ENCODE measurements at places on chromosomes 12 and 14.

DNA sequence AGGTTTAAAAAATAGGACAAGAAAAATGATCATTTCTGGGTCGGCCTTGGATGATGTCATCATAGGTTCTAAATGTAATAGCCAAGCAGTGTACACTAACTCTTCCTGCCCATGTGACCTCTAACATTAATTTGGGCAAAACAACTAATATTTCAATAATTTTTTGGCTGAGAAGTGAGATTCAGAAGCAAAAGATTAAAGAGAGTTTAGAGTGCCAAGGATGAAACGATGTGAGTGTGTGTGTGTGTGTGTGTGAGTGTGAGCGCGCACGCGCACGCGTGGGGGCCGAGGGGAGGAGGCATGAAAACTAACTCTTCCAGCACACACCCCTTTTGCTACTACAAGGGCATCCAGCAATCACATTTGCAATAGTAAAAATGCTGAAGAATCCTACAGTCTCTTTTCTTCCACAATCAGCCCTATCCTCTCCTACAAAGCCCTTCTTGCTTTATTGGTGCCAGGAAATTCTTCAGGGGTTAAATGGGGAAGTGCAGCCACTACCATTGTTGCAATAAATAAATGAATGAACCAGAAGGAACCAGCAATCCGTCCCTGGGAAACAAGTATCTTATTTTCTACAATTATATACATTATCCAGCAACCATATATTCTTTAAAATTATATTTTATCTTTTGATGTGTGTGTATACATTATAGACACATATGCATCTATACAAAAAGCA, 52.9 kb downstream of the PEBP1 start:
- DNase-seq = no peak

- peak; percentile 53 for DNase-seq
These were observed 12.4 kb downstream of the MSI1 start for GRCh38 chr12:120356567-120357030.

DNA sequence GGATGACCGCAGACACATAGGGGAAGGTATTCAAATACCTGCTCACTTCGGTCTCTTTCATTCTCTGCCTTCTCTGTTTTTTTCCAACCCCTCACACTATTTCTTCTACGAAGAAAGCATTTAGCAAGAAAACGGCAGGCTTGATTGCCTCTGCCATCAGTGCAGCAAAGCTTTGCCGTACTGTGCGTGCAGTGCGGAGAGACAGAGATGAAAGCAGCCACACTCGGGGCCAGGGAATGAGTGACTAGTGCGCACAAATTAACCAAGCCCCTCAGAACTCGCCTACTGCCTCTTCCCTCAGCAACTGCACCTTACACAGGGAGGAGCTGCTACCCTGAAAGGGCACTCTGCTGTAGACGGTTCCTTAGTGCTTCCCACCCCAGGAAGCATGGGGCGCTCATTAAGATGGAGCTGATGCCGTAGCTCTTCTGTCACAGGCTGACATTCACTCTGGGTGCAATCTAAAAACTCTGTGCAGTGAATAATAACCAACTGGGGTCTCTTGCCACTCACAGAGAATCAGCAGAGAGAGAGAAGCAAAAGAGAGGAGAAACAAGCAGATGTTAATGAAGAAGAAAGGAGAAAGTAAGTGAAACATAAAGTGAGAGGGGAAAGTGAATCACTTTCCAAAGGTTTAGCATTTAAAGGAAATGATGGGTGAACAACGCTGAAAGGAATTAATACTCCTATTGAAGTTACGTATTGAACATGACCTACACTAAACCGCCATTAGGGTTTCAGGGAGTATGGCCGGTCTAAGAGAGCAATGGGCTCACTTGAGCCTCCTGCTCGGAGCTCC, 69.4 kb downstream of the GRIN2B start:
- DNase-seq = no peak

- no peak for DNase-seq
These were observed 765.6 kb upstream of the FOXG1 start for GRCh38 chr14:28001002-28001401.

- no peak for DNase-seq
These were observed 34.7 kb downstream of the SSH1 start for GRCh38 chr12:108822497-108823205.

DNA sequence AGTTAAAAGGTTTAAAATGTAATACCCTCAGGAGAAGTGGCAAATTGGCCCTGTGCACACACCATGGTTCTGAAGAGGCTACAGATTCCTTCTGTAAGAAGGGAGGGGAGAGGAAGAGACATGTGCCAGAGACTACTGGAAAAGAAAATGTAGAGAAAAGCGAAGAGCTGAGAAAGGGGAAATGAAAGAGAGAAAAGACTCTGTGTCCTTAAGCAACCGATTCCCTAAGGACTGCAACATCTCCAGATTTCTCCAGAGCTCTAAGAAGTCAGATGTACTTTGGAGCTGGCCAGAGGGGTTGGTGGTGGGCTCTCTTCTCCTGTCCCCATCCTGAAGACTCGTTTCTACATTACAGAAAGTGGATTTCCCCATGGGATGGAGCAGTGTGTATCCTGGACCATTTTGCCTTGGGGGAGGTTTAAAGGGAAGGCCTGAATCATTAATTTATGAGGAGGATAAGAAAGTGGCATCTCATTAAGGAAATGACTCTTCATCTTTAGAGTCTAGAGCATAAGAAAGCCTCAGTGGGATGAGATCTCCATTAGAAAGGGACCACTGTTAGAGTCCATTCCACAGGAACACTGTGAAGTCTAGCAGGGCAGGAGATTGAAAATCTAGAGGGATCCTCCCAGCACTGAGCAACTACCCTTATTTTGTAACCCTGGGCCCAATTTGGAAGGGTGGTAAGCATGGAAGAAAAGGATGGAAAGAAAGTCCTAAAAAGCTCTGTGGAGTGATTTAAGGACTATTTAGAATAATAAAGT, 45.5 kb upstream of the FUT8 start:
- DNase-seq = no peak

GRCh38 chr12:63238892-63239291, 87.9 kb upstream of the AVPR1A start:
- no peak for DNase-seq

DNA sequence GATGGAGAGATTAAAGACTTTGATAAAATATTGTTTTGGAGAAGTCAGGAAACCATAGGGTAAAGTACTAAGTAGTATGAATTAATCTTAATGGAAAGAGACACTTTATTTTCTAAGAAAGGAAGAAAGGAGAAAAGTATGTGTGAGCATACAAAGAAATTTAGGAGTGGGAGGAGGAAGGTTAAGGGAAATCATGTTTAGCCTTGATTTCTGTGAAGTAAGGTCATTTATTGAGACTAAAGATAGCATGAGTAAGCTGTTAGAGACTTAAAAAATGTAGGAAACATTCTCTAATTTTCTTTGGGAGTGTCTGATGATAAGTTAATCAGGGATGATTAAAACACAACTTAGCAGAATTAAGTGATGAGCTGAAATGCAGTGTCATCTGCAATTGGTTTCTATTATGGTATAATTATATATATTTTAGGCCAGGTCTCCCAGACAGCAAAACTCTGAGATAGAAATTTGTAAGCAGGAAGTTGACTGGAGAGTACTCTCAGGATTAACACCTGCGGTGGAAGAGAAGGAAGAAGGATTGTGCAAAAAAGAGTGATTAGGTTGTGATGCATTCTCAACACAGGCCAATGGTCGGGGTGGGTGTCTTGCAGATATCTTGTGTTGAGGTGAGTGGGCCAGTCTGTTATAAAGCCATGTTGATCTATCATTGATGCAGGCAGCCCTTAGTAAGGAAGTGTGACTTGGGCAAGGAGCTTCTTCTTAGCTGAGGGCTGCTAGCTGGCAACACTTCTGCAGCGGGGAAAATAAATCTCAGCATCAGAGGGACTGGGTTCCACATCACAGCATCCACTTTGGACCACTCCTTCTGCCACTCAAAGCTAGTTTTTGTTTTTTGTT, 256.2 kb downstream of the AEBP2 start:
- no peak for DNase-seq

GRCh38 chr14:104262515-104263514, 124.4 kb downstream of the KIF26A start:
- no peak for DNase-seq

DNA sequence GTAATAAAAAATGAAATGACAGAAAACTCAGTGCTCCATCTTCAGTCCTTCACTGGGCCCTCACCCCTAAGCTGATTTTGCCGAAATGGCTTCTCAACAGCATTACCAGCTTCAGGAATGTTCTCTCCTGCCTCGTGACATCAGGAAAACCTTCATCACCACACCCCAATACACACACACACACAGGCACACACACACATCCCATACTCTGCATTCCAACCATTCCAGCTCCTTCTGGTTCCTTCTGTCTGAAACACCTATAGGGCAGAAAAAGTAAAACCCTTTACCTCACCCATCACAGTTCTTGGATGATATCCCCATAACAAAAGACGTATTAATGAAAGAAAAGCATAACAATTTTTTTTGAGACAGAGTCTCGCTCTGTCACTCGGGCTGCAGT, 75.9 kb downstream of the CCDC60 start:
- no peak for DNase-seq

DNA sequence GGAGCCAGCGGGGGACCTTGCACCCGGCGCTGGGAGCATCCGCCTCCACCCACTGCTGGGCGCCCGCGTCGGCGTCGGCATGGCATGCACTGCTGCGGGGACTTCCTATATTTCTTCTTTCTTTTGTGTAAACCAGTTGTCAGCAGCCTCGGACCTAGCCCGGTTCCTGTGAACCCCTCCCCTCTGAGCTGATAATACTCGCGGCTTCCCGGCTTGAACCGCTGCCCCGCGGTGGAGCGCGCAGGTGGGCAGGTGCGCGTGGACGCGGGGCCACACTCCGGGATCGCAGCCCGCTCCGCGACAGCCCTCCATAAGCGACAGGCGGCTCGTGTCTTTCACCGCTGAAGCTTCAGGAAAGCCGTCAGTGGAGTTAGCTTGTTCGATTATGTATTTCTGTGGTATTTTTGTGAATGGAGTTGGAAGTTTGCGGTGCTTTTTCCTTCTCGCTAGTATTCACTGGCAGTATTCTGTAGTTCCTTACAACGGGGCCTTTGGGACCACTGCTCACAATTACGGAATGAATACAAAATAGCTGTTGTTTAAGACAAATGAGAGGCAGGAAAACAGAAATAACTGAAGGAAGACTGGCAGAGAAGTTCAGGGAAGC, 870 bp downstream of the BMAL2 start:
- peak; percentile 9 for DNase-seq

DNA sequence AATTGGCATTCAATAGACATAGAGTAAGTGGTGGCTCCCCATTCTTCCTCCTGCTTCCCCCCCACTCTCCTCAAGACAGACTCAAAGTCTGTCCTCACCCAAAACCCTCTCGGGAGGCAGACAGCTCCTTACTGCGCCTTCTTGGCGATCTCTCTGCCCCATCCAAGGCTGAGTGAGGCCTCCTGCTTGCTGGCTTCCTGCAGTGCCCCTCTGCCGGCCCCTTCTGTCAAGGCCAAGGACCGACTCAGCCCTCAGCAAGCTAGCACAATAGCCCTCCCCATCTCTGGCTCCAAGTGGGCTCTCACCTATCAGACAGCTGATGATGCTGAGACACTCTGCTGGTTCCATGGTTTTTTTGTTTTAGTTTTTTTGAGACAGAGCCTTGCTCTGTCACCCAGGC, 62.5 kb upstream of the DLK1 start:
- no peak for DNase-seq

GRCh38 chr14:35205737-35206136, 83.4 kb downstream of the PRORP start:
- DNase-seq = no peak

- no peak for DNase-seq
These were observed 101.2 kb upstream of the SLC38A2 start for GRCh38 chr12:46473634-46474329.

- DNase-seq = no peak
These were observed 878.5 kb downstream of the BCL11B start for GRCh38 chr14:98393527-98393926.

- no peak for DNase-seq
These were observed 30.9 kb downstream of the LRTM2 start for GRCh38 chr12:1851151-1851701.

GRCh38 chr12:81381951-81382350, 304.1 kb downstream of the ACSS3 start:
- no peak for DNase-seq

GRCh38 chr12:64976131-64976530, 145.0 kb downstream of the WIF1 start:
- DNase-seq = no peak

DNA sequence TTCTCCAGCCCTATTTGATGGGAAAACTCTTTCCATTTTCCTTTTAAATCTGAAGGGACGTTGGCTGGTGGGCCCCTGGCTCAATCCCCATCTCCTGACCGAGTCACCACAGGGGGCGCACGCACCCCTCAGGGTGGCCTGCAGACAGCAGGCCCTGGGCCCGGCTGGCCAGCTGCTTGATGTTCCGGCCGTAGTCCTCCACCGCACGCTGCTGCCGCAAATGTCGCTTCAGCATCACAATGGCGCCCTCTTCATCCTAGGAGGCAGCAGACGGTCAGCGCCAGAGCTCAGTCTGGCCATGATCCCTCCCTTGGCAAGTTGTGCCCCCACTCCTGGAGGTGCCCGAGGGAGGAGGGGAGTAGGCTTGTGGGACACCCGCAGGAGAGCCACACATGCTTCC, 70.0 kb downstream of the PLEKHG3 start:
- DNase-seq = no peak

GRCh38 chr14:104246401-104247335, 108.3 kb downstream of the KIF26A start:
- DNase-seq = no peak

- no peak for DNase-seq
These were observed 398.6 kb downstream of the ZFP36L1 start for GRCh38 chr14:68394118-68394763.

GRCh38 chr14:55921511-55921910, 196.7 kb upstream of the PELI2 start:
- DNase-seq = no peak

DNA sequence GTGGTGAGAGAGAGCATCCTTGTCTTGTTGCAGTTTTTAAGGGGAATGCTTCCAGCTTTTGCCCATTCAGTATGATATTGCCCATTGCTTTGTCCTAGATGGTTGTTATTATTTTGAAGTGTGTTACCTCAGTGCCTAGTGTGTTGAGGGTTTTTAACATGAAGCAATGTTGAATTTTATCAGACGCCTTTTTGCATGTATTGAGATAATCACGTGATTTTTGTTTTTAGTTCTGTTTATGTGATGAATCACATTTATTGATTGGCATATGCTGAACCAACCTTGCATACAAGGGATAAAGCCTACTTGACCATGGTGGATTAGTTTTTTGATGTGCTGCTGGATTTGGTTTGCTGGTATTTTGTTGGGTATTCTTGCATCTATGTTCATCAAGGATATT, 302.3 kb upstream of the G2E3 start:
- DNase-seq = no peak

DNA sequence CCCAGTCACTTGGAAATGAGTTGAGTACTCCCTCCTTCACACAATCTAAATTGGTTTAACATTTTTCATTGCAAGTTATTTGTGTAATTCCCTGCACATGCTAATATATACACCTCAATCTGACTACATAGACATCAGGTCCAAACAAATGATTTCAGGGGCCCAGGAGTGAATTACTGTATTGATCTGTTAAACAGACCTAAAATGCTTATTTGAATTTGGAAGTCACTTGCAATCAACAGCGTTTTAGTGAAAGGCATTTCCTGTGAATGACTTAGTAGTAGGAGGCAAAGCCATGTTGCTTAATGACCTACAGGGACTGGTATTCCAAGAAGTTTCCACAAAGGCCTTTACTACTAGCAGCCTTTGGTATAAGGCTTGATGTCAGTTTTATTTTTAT, 22.6 kb upstream of the SLC15A5 start:
- DNase-seq = no peak

GRCh38 chr12:57368349-57369095, 62.3 kb downstream of the R3HDM2 start:
- no peak for DNase-seq

- no peak for DNase-seq
These were observed 465.0 kb upstream of the SOX5 start for GRCh38 chr12:24414480-24414879.

- DNase-seq = no peak
These were observed 16.5 kb downstream of the SLC15A4 start for GRCh38 chr12:128807161-128807724.
